ENCODE measurements at places on chromosomes 1 and 21.
A peak's percentile ranks its signal among the peaks of the same experiment; 100 is the strongest.

DNA sequence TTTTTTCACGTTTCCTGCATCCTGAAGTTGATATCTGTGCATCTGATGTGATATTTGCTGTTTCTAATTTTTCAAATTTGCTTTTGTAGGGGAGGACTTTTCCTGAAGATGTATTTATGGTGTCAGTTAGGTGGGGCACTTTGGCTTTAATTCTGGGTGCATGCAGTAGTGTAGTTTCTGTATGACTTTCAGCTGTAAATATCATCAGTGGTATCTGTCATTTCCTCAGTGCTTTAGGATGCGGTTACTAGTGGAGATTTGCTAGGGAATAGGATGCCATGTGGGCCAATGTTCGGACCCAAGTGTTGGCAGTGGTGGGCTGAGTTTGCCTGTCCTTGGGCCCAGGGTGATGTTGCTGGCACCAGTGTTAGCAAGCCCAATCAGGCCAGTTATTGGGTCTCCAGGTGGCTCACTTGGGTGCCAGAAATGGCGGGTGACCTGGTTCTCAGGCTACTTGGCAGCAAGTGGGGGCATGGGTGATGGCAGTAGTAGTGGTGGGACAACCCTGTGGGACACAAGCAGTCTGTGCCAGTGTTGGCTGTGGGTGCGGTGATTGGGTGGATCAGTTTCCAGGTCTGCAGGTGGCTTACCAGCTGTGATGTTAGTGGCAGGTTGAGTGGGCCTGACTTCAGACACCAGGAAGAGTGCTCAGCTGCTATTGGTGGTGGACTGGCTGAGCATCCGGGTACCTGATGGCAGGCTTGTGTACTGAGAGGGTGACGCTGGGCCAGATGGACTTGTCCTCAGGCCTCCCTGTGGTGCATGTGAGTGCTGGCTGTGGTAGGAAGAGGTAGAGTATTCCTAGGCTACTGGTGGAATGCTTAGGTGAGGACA is 24.4 kb downstream of the CD55 start:
- DNase-seq: no peak

GRCh38 chr1:48681476-48682305 is 95.0 kb downstream of the BEND5 start:
- DNase-seq: no peak

GRCh38 chr1:222090103-222090502 is 348.2 kb upstream of the DUSP10 start:
- DNase-seq: peak; percentile 58

DNA sequence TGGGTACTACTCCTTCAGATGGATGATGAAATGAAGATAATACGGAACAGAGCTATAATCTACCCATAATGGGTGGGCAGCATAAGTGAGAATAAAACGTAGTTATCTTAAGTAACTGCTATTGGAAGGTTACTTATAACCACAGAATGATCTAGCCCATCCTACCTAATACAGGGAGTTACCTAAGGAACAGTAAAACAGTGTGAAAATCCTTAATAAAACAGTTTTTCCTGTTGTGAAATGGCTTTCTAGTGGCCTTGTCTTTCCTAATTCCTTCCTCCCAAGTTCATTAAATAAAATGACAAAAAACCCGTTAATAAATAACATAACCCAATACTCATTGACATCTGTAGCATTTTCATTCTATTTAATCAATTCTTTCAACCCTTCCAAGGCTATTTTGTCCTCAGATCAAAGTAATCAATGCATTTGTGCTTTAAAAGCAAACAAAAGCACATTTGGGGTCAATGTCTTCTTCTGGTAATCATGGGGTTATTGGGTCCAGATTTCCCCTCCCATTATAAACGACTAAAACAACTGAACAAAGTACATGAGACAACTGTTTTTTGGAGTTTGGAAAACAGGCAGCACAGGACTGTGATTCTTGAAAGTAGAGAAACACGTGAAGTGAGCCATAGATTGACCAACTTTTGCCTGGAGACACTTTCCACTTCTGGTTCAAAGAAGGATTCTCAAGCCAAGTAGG is 42.0 kb downstream of the PAPPA2 start:
- no peak for DNase-seq

DNA sequence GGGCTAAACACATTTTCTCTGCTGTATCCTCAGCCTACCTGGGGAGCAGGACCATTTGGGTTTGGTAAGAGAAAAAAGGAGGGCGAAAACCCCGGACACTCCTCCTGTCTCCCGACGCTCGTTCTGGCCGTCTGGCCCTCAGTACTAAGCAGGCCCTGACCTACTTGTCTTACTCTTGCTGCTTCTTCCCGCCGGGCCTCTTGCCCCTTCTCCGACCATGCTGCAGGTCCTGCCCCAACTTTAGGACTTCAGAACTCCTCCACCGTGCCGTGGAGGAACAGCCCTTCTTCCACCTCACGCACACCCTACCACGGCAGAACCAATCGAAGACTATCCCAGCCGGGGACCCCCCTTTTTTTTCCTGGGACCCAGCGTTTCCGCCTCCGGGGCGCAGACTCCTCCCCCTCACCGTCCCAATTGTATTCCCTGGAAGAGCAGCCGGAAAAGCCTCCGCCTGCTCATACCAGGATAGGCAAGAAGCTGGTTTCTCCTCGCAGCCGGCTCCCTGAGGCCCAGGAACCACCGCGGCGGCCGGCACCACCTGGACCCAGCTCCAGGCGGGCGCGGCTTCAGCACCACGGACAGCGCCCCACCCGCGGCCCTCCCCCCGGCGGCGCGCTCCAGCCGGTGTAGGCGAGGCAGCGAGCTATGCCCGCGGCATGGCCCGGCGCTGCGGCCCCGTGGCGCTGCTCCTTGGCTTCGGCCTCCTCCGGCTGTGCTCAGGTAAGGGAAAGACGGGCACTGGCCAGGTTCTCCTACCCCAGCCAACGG is at the start of gene CHRNB2:
TSS of gene CHRNB2 (plus strand) at position 393 of the 771 bp plus-strand sequence. CDS start at position 660, 267 bp downstream.
- no peak for DNase-seq

DNA sequence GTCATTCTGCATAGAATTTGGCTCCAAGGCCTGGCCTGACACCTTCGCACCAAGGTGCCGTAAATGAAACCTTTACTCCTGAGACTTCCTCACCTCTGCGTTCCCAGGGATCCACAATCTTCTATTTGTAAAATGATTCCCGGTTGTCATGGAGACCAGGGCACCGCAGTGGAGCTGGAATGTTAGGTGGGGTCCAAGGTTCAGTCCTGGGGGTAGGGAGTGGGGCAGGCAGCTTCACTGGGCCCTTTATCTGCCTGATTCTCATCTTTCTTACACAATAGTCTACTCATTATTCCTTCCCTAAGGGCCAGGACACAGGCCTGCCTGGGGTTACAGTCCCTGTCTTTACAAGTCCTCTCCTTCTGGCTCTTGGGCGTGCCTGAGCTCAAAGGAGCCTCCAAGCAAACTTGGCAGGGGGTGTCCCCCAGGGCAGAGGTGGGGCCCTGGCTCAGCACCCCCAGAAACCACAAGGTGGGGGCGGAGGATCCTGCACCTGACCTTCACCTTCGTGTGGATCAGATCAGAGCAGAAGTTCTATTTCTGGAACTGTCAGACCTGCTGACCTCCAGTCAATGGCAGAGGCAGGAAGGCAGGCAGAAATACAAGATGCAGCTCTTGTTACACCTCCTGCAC is 51.1 kb downstream of the RIPK4 start:
- DNase-seq: no peak

GRCh38 chr1:17976854-17977253 is 130.7 kb upstream of the IGSF21 start:
- DNase-seq: no peak

GRCh38 chr1:38085666-38086330 is 39.2 kb upstream of the POU3F1 start:
- DNase-seq: no peak

Data from AG04449 (cell line).